HCT116 (cell line): ENCODE measurements at places on chromosomes 12 and 14.

- DNase-seq: no peak
These were observed 150.2 kb upstream of the PLEKHG7 start for GRCh38 chr12:92552412-92553108.

- DNase-seq: no peak
These were observed 8.1 kb upstream of the PTGDR start for GRCh38 chr14:52259434-52259833.

GRCh38 chr14:56905282-56905681 lies 95.0 kb upstream of the OTX2 start:
- no peak for DNase-seq

- no peak for DNase-seq
These were observed 153.4 kb downstream of the EFCAB11 start for GRCh38 chr14:89801136-89801535.

- DNase-seq: no peak
These were observed 289.9 kb upstream of the KITLG start for GRCh38 chr12:88870000-88870737.

DNA sequence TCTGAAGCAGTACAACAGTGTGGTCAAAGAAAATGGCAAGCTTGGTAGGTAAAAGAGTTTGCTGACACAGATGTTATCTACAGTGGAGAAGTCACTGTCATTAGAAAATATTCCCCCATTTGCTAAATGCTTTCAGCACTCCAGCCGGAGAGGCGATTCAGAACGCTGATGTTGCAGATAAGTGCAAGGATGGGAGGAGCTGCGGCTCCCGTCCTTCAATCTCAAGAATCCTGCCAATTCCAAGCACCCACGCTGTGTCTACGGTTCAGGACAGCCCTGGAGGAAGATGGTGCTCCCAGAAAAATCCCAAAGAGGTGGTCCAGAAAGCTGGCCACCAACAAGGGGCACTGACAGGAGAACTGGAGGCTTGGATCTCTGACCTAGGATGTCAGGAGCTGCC lies 79.1 kb downstream of the ZFP36L1 start:
- DNase-seq: no peak

DNA sequence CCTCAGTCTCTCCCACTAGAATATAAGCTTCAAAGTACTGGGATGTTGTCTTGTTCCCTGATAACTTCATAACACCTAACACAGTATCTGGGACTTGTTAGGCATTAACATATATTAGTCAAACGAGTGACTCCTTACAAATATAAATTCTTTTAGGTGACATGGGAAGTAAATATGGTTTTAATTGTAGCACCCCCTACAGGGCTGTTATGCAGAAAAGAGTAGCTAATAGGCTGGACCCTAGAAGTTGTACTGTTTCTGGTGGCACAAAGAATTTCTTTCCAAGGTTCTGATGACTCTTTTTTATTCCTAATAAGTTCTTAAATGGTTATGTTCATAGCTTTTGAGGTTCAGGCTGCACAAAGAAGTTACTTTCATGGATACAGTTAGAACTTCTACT lies 29.8 kb downstream of the GPATCH2L start:
- no peak for DNase-seq

GRCh38 chr12:5192726-5193125 lies 149.0 kb downstream of the KCNA5 start:
- DNase-seq: no peak

DNA sequence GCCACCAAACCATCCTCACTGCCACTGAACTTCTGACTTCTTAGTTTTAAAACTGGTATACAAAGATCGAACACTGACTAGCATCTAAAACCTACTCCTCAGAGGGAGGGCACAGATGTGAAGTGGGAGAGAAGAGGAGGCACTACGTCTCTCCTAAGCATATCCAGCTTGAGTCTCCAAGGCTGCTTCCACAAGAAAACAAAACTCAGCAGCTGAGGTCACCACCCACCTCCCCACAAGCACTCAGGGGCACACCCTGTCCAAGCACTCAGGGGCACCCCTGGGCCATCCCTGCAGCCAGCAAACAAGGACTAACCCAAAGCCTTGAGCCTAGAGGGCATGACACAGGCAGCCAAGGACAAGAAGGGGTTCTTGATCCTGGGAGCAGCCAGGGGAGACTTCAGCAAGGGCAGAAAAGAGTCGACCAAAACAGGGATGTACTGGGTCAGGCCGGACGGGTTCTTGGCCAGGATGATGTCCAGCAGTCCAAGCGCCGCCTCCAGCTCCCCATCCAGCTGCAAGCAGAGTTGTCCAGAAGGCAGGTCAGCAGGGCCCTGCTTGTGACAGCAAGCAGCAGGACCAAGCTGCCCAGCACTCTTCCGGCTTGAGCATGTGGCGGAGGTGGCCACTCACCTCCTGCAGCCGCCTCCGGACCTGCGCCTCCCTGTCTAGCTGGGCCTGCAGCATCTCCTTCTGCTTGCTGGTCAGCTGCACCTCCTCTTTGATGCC lies 34.8 kb downstream of the GCN1 start:
- DNase-seq: no peak

DNA sequence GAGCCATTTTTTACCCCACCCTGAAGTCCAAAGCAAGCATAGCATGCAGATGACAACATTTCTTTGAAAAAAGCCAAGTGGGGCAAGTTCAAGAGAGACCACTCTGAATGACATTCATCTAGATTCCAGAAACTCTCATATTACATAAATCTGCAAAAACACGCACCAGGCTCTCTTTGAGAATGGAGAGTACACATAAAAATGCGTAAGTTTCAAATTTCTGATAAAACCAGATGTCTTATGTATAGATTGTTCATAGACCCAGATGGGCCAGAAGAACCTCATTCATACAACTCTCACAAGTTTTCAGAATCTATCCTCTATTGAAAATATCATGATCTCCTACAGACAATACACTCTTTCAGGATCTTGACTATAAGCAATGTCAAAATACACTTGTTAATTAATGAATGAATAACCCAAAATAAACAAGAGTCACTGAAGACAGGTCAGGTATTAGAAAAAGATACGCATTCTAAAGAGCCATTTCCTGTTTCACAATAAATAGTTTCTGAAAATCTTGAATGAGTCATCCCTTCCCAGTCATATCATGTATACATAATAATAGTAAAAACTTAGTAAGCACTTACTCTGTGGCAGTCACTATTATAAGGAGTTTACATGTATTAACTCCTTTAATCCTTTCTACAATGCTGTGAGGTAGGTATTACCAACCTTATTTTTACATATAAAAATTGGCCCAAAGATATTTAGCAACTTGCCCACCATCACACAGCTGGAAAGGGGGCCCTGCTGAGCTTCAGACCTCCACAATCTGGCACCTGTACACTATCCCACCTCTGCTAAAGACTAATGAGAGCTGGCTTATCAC lies 72.0 kb downstream of the PPP2R5E start:
- DNase-seq: peak; percentile 16

GRCh38 chr12:114916541-114916940 lies 232.6 kb upstream of the TBX3 start:
- DNase-seq: no peak

DNA sequence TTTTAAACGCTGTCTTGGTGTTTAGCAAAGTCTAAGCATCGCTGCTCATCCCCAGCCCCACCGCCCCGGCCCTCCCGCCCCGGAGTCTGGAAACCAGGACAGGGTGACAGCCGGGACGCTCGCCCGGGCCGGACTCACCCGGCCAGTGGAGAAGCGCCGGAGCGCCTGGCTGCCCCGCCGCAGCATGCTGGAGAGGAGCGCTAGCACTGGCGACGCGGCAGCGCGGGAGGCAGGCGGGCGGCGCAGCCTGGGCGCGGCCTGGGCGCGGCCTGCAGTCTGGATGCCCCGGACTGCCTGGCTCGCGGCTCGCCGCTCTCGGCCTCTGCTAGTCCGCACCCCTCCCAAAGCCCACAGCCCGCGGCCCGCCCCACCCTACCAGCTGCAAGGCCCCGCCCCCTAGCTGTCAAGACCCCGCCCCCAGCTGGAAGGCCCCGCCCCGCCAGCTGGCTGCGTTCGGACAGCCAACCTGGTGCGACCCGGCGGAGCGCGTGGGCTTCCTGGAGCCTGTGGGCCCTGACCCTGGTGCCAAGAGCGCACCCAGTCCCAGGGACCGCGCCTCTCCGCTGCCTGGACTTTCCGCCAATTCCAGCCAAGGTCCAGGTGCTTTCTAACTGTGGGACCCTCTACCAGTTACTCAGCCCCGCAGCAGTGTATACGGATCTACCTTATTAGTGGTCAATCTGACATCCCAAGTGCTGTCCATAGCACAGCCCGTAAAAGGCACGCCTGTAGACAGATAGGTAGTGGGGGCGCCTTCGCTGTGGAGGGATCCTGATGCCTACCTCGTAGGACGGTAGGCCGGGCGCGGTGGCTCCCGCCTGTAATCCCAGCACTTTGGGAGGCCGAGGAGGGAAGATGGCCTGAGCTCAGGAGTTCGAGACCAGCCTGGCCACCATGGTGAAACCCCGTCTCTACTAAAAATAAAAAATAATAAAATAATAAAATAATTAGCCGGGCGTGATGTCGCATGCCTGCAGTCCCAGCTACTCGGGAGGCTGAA lies at the start of gene ALDH1L2:
Gene ALDH1L2 (minus strand): TSS at position 208 of the 1,000 bp plus-strand sequence. CDS start 22 bp downstream, at position 186.
- peak; percentile 35 for DNase-seq

GRCh38 chr14:74275241-74275841 lies 27.4 kb downstream of the ABCD4 start:
- DNase-seq: peak; percentile 40

- no peak for DNase-seq
These were observed 4.1 kb upstream of the ACVR1B start for GRCh38 chr12:51947246-51947996.

GRCh38 chr12:47147739-47148138 lies 68.0 kb upstream of the AMIGO2 start:
- no peak for DNase-seq

GRCh38 chr14:50045039-50045711 lies 71.2 kb downstream of the VCPKMT start:
- no peak for DNase-seq

- DNase-seq: no peak
These were observed 110.5 kb downstream of the PAH start for GRCh38 chr12:102806592-102806991.

- DNase-seq: peak; percentile 73
These were observed 7.1 kb upstream of the ARL1 start for GRCh38 chr12:101414533-101415119.

GRCh38 chr12:104108755-104109445 lies 29.1 kb downstream of the NFYB start:
- peak; percentile 75 for DNase-seq

DNA sequence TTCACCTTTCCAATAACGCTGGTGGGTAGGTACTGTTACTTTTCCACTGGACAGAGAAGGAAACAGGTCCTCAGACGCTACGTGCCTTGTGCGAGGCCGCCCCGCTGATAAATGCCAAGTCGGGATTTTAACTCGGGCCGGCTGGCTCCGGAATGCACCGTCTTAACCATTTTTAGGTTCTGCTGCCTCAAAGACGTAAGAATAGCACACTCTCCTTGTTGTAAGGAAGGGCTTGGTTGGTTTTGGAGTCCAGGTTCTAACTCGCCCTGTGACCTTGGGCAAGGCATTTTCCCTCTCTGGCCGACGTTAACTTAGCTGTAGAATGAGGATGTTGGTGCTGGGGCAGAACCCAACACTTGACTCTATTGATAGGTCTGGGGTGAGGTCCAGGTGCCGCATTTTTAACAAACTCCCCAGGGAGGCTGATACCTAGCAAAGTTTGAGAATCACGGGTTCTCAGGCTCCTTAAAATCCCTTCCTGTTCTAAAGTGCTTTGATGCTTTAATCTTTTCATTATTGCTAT lies 814 bp downstream of the ANKRD13A start:
- DNase-seq: no peak

DNA sequence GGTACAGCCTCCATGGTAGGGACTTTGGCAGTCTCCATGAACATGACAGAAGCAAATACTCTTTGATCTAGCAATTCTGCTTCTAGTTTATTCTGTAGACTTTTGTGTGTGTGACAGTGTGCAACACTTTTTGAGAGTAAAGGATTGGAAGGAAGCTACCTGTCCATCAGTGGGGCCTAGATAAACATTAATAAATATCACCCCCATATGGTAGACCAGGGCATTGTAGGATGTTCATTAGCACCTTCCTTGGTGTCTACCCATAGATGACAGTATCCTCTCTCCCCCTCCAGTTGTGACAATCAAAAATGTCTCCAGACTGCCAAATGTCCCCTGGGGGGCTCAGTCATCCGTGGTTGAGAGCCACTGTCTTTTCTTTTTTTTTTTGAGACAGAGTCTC lies 10.8 kb downstream of the SNRNP35 start:
- no peak for DNase-seq

DNA sequence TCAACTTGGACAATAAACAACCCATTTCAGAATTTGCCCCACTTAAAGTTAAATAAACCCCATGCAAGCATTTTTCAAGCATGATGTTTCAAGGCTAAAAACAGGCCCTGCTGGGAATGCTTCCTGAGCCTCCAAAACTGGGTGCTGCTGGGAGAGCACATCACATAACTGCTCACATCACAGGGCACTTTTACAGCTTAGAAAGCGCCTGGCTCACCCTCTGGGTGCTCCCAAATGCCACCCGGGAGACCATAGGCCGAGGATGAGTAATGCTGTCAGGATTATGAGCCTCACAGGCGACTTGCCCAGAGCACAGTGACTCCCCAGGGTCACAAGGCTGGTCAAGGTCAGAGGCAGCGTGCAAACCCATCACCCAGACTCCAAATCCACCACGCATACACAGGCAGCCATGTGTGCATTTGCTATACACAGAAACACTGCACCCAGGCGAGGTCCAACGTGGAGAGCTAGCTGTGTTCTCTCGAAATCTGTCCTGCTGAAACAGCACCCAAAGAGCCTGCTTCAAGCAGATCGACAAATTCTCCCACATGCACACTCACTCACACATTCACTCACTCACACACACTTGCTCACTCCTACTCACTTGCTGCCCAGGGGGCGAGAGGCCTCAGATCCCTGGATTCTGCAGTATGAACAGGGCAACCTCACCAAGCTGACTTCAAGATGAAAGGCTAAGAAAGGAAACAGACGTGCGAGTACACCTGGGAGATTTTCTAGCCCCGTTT lies 58.7 kb downstream of the ITPK1 start:
- DNase-seq: no peak

DNA sequence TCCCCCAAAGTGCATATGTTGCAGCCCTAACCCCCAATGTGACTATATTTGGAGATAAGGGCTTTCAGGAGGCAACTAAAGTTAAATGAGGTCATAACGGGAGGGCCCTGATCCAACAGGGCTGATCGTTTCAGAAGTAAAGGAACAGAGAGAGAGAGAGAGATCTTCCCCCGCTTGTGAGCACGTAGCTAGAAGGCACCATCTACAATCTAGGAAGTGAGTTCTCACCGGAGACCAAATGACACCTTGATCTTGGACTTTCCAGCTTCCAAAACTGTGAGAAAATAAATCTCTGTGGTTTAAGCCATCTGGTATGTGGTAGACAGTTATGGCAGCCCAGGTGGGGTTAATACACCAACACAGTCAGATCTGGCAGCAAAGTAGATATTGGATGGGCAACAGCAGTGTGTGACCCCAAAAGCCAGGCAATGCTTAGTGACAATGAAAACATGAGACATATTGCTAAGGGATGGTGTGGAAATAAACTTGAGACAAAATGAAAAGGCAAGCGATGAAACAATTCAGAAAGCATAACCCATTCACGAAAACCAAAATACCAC lies 147.2 kb upstream of the GSC start:
- DNase-seq: no peak

- no peak for DNase-seq
These were observed 27.7 kb downstream of the PPP1R13B start for GRCh38 chr14:103819503-103820307.
